Hematopoietic multipotent progenitor cell (in vitro differentiated cells): ENCODE measurements at places on chromosomes 11 and 22.
A peak's percentile ranks its signal among the peaks of the same experiment; 100 is the strongest.

DNA sequence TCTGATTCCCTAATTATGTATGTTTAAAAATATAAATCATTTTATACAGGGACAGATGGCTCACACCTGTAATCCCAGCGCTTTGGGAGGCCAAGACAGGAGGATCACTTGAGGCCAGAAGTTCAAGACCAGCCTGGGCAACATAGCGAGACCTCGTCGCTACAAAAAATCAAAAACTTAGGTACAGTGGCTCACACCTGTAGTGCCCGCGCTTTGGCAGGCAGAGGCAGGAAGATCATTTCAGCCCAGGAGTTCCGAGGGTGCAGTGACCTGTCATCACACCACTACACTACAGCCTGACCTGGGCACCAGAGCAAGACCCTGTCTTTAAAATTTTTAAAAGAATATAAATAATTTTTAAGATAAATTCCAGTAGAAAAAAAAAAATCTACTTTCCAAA is 11.5 kb downstream of the RRAS2 start:
- no peak for DNase-seq

DNA sequence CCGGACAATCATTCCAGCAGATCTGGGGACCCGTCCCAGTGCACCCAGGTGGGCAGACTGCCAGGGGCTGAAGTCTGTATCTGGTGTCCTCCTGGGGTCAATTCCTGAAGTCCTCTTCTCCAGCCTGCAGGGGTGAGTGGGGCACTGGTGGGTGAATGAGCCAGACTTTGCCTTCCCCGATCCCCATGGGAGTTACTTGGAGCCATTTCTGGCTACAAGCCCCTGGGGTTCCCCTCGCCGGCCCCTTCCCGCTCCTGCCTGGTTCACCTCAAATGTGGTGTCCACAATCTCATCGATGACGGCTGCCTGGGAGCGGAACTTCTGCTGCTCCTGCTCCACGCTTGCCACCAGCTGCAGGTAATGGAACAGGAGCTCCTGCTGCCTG is 5.0 kb downstream of the CST6 start:
- DNase-seq, result no peak

GRCh38 chr11:86014221-86014620 is 54.7 kb downstream of the PICALM start:
- no peak for DNase-seq

- no peak for DNase-seq
Measured at GRCh38 chr11:72015511-72016061, 16.9 kb downstream of the IL18BP start.

DNA sequence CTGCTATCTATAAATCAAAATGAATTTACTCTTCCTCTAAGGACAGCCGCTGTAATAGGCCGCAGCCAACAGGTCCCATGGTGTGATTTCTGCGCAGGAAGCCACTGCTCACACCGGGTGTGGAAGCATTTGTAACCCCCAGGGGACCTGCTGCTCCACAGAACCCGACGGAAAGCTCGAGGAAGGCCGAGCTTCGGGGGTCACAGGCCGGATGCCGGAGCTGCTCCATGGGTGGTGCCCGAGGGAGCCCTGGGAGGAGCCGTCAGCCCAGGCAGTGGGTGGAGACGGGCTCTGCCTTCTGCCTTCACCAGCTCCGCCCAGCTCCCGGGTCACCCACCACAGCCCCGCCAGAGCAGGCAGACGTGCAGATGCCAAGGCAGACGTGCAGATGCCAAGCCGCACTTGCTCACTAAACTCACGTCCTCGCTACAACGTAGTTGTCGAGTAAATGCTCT is 63.5 kb downstream of the BRD1 start:
- no peak for DNase-seq

GRCh38 chr22:42905702-42906183 is 48.7 kb upstream of the ARFGAP3 start:
- DNase-seq, result no peak

DNA sequence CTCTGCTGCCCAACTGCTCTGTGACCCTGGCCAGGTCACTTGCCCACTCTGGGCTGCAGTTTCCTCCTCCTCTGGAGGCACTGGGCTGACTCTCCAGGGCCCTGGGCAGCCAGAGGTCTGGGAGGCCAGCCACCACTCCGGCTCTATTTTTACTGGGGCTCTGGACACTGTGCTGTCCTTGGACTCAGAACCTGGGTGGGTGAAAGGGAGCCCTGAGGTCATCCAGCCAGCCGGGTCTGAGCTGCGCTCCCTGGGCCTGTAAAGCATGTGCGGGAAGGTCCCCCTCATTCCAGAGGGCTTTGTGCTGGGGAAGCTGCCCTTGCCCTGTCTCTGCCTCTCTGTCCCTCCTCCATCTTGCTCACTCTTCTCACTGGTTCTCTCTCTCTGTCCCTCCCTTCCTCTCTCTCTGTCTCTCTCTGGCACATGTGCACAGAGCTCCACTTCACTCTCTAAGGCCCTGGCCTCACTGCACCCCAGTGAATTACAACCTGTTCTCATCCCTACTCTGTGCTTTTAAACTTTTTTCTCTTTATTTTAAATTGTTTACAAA is 24.6 kb downstream of the MB start:
- no peak for DNase-seq

DNA sequence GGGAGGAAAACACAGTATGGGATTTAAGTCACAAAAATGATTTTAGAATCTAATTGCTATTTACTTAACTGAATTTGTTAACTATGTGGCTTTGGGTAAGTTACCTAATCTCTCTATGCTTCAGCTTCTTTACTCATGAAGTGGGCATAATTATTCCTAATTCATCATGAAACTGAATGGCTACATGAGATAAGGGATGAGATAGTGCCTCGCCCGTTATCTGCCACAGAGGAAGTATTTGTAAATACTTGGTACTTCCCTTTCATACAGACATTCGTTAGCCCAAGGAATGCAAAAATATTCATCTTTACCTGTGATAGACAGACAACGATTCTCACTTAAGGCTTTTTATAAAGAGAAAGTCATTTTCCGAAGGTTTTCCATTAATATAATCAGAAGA is 221.2 kb upstream of the BLID start:
- DNase-seq, result no peak

DNA sequence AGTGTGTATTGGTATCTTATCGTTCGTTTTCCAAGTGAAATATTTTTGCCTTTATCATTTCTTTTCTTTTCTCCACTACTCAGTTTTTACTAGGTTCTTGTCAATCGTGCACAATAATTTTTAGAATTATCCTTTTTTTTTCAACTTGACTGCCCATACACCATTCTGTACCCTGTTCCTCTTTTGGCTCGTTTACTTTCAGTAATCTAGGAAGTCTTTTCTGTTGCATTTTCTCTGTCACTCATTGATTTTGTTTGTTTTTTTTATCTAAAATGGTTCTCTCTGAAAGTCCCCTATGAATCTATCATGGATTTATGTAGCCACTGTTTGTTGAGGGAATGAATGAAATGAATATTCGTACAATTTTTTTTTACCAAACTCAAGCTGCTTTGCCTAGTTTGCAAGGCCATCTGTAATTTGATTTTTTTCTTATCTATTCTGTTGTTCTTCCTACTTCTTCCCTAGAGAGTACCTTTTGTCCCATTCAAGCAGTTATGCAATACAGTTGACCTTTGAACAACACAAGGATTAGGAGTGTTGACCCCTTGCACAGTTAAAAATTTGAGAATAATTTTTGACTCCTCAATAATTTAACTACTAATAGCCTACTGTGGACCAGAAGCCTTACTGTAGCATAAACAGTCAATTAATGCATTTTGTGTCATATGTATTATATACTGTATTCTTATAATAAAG is 166.3 kb downstream of the TMEM135 start:
- DNase-seq, result no peak

DNA sequence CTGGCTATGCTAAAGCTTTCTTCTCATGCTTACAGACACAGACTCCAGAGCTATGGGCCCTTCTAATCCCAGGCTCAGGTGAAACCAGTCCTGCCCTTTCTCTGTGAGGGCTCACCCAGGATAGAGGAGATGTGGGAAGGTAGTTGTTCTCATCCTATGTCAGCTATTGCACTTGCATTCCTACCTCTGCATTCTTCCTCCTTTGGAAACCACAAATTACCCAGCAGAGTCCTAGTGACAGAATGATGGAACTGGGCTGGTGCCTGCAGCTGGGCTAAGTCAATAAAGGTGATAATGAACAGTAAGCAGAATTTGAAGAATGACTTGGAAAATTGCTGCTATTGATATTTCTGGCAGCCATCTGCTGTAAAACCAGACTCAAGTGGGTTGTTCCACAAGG is 560.0 kb downstream of the TMEM135 start:
- no peak for DNase-seq

GRCh38 chr11:113991170-113991569 is 16.3 kb downstream of the HTR3A start:
- DNase-seq, result peak; percentile 24
